Neural crest cell (in vitro differentiated cells): ENCODE measurements at places on chromosomes 1 and 21. TPM values are rescaled to one million over a fixed set of nuclear protein-coding genes. Genes with fewer than 3 reads are reported as not detected.
A peak's percentile ranks its signal among the peaks of the same experiment; 100 is the strongest.

RBP7 gene
- total RNA-seq, result not detected in 2 replicates

KCNJ15 gene
- total RNA-seq, result 0.23 and 0.40 TPM in 2 replicates

DNA sequence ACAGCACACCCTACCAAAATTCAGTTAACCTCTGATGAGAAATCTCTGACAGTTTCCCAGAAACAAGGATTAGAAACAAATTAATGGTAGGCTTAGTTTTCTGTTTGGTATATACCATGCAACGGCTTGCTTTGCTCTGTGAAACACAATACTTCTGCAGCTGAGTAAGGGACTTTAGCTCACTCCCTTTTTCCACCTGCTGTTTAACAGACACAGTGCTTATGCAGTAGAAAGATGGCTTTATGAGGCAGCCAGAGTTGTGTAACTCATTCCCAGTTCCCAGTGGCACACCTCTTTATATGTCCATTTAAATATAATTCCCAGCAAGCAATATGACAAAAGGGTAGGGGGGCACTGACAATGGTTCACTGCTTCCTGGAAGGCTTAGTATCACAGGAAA is 124.0 kb downstream of the PIGK start:
- DNase-seq, result no peak

LAMC2 gene
- not detected in 2 replicates for total RNA-seq

GRCh38 chr1:41528726-41529605 is 44.5 kb upstream of the EDN2 start:
- DNase-seq, result no peak

GRCh38 chr1:181324797-181325616 is 158.3 kb upstream of the CACNA1E start:
- no peak for DNase-seq

GRCh38 chr1:98368995-98369394 is 292.5 kb upstream of the SNX7 start:
- DNase-seq, result no peak

- peak; percentile 36 for DNase-seq
Measured at GRCh38 chr1:56229186-56229585, 350.2 kb downstream of the PLPP3 start.

GRCh38 chr1:185439727-185440415 is 122.8 kb upstream of the IVNS1ABP start:
- no peak for DNase-seq

GJA4 gene
- 20.2 and 22.3 TPM in 2 replicates for total RNA-seq

DVL1 gene
- 63.4 and 66.7 TPM in 2 replicates for total RNA-seq
